ENCODE measurements at places on chromosomes 13 and 19.
A peak's percentile ranks its signal among the peaks of the same experiment; 100 is the strongest.

DNA sequence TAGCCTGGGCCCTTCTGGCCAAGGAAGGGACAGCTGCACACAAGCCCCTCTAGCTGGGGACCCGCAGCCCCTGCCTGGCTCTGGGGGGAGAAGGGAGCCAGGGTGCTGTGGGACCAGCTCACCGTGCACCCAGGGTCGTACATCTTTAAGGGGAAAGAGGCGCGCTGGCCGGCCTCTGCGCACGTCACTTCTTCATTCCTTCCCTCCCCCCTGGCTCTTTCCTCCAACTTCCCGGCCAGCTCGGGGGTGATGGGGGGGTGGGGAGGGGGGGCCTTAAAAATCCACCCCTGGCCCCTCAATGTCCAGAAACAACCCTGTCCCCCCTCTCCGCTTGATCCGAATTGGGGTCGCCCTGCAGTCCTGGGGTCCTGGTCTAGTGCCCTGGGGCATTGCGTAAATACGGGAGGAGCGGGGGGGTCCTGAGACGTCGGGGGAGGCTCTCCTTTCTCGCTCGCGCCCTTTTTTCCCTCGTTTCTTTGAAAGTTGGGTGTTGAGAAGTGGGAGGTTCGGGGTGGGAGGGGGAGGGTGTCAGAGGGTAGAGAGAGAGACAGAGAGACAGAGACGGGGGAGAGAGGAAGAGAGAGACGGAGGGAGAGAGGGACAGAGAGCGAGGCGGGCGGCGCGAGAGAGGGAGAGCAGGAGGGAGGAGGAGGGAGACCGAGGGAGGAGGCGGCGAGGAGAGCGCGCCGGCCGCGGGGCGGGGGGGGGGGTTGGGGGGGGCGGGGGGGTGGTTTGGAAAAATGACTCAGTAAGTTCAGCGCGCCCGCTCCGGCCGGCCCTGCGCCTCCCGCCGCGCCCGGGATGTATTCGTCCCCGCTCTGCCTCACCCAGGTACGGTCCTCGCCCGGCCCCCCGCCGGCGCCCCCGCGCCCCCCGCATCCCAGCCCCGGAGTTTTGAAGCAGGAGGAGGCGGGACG lies at the start of gene NFIC:
Gene NFIC, plus strand, starts transcription at position 748 of the 917 bp plus-strand sequence. Its CDS starts 54 bp downstream, at position 802.
- DNase-seq = peak; percentile 48

GRCh38 chr13:29436291-29436690 lies 159.2 kb downstream of the SLC7A1 start:
- DNase-seq = no peak

- DNase-seq = no peak
Observed at GRCh38 chr19:28217022-28217421, 995.9 kb downstream of the UQCRFS1 start.

- DNase-seq = no peak
Observed at GRCh38 chr13:113856716-113857065, 7.2 kb downstream of the GAS6 start.

DNA sequence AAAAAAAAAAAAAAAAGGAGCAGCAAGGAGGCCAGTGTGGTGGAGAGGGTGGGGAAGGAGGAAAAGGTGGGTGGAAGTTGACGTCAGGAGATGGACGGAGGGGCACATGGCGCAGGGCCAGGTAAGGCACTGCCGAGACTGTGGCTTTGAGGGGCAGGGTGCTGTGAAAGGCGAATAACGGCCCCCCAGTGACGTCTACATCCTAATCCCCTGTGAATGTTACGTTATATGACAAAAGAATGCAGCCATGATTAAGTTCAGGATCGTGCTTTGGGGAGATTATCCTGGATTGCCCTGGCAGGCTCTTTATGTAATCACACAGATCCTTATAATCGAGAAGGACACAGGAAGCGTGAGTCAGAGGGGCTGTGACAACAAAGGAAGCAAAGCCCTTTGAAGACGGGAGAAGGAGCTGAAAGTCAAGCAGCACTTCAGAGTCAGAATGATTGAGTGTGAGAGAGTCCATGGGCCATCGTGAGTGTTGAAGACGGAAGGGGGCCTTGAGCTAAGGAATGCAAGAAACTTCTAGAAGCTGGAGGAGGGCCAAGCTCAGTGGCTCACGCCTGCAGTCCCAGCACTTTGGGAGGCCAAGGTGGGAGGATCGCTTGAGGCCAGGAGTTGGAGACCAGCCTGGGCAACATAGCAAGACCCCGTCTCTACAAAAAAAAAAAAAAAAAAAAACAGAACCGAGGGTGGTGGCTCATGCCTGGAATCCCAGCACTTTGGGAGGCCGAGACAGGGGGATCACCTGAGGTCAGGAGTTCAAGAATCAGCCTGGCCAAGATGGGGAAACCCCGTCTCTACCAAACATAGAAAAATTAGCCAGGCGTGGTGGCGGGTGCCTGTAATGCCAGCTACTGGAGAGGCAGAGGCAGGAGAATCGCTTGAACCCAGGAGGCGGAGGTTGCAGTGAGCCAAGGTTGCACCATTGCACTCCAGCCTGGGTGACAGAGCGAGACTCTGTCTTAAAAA lies 13.8 kb upstream of the CEACAM16 start:
- no peak for DNase-seq

GRCh38 chr19:8017808-8018207 lies 12.4 kb upstream of the ELAVL1 start:
- DNase-seq = no peak

DNA sequence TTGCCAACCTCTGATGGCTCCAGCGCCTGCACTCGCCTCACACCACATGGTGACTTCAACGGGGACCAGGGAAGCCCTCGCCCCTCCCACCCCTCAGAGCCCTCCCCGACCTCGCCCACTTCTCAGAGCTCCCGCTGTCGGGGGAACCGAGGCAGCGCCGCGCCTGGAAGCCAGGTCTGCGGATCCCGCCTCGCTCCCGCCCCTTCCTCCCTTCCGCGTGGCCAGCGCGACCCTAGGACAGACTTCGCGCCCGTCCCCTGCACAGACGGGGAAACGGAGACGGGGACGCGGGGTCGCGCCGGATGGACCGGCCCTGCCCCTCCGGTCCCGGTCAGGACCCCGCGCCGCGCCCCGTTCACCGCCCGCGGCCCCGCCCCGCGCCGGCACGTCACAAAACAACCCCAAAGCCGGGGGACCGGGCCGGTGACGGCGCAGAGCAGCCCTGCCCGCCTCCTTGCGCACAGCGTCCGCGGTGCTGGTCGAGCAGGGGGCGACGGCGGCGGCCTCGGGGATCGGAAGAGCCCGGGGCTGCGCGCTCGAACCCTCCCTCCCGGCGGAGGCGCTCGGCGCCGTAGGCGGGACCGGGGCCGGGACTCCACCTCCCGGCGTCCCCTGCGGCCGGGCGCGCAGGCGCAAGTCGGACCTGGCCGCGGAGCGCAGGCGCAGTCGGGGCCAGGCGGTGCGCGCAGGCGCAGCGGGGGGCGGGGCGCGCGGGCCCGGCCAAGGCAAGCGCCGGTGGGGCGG lies 379 bp upstream of the CDC34 start:
- DNase-seq = no peak

- DNase-seq = no peak
Observed at GRCh38 chr13:30398601-30399072, 23.7 kb upstream of the UBE2L5 start.

Data from forelimb muscle (tissue), 1 donor.